Cortex of kidney (tissue), 1 donor: ENCODE measurements at places on chromosomes 13 and 19.

DNA sequence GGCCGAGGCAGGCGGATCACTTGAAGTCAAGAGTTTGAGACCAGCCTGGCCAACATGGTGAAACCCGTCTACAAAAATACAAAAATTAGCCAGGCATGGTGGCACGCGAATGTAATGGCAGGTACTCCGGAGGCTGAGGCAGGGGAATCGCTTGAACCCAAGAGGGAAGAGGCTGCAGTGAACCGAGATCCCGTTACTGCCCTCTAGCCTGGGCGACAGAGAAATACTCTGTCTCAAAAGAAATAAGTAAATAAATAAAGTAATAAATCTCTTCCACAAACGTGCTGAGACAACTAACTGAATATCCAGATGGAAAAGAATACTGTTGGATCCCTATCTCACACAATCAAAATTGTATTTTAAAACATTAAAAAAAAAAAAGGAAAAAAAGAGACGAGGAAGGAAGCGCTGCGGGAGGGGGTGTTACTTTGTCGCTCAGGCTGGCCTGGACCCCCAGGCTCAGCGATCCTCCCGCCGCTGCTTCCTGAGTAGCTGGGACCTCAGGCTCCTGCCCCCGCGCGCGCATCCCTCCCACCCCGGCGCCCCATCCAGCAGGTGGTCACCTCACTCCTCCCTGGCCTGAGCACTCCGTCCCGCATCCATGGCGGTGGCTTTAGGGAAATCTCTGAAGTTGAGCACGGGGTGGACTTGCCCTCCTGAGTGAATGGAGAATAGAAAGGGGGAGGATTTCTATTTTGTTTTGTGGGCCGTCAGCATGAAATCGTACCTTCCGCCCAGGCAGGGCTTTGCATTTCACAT lies 628 bp upstream of the ZNF813 start:
- no peak for DNase-seq

GRCh38 chr19:1746401-1747284 lies 6.7 kb upstream of the ONECUT3 start:
- no peak for DNase-seq

- DNase-seq: no peak
Observed at GRCh38 chr19:32819419-32820400, 49.9 kb downstream of the SLC7A9 start.

DNA sequence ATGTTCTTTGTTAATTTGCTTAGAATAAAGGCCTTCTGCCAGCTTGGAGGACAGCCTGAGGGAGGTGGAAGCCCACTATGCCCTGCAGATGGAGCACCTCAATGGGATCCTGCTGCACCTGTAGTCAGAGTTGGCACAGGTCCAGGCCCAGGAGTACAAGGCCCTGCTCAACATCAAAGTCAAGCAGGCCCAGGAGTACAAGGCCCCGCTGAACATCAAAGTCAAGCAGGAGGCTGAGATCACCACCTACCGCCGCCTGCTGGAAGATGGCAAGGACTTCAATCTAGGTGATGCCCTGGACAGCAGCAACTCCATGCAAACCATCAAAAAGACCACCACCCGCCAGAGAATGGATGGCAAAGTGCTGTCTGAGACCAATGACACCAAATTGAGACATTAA lies 41.7 kb downstream of the ZNF85 start:
- DNase-seq: no peak

GRCh38 chr13:113532156-113532806 lies 41.8 kb upstream of the DCUN1D2 start:
- no peak for DNase-seq

- no peak for DNase-seq
Observed at GRCh38 chr13:71096421-71096820, 770.6 kb downstream of the DACH1 start.

DNA sequence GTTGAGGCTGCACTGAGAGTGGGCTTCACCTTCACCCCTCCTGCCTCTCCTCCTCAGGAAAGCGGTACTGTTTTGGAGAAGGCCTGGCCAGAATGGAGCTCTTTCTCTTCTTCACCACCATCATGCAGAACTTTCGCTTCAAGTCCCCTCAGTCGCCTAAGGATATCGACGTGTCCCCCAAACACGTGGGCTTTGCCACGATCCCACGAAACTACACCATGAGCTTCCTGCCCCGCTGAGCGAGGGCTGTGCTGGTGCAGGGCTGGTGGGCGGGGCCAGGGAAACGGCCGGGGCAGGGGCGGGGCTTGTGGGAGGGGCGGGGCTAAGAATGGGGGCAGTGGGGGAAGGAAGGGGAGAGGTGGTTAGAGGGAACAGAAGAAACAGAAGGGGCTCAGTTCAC lies 7.5 kb downstream of the CYP2A13 start:
- DNase-seq: no peak

GRCh38 chr19:30783212-30783611 lies 411.0 kb downstream of the ZNF536 start:
- no peak for DNase-seq

GRCh38 chr13:76775088-76775740 lies 111.0 kb downstream of the KCTD12 start:
- DNase-seq: no peak

DNA sequence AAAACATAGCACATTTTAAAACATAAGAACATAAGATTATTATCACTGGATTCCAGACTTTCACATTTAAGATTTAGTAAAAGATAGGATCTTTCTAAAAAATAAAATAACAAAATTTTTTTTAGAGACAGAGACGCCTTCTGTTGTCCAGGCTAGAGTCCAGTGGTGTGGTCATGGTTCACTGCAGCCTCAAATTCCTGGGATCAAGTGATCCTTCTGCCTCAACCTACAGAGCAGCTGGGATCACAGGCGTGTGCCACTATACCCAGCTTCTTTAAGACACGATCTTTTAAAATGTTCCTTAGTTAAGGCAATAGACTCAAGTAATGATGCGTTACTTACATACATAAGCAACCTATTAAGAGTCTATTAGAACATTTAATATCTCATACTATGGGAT lies 32.7 kb downstream of the ALG5 start:
- DNase-seq: no peak
